ENCODE measurements at places on chromosomes 7 and 10. TPM values are rescaled to one million over a fixed set of nuclear protein-coding genes. Genes with fewer than 3 reads are reported as not detected.

DNA sequence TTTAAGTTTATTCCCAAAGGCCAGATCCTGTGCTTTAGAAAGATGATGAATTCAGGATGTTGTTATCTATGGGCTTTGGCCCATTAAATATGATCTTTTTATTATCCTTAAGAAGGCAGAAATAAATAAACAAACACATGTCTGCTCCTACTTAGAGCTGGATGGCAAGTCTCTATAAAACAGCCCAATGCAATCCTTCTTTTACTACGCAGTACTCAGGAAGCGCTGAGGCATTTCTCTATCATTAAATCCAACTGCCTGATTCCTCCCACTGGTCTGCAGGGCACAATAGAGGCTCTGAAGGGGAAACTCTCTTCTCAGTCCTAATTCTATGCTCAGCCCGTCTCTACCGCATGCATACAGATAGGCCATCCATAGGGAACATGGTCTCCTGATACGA, 144.5 kb upstream of the TMEM72 start:
- no peak for DNase-seq
- no peak overlapping the region for H3K27ac ChIP-seq
- no peak overlapping the region for H3K4me3 ChIP-seq
- H3K4me1 ChIP-seq: no peaks in the 10 kb centered on the region
- no peaks in the 10 kb centered on the region for H3K27me3 ChIP-seq

GRCh38 chr10:79131836-79132631, 63.3 kb downstream of the ZMIZ1 start:
- H3K4me1 ChIP-seq: peaks cover 59% of the 10 kb centered on the region
- no peak overlapping the region for H3K4me3 ChIP-seq
- no peaks in the 10 kb centered on the region for H3K36me3 ChIP-seq
- H3K27me3 ChIP-seq: no peaks in the 10 kb centered on the region
- H3K27ac ChIP-seq: no peak overlapping the region
- no peak for DNase-seq

GRCh38 chr10:22679608-22680007, 34.8 kb downstream of the PIP4K2A start:
- no peak overlapping the region for H3K27ac ChIP-seq
- H3K36me3 ChIP-seq: no peaks in the 10 kb centered on the region
- no peak for DNase-seq
- H3K4me3 ChIP-seq: no peak overlapping the region
- H3K27me3 ChIP-seq: no peaks in the 10 kb centered on the region

Gene OPN1SW
- not detected for polyA plus RNA-seq

Gene PPP1R9A
- 3.0 TPM for polyA plus RNA-seq

Gene VSTM4
- 0.48 TPM for polyA plus RNA-seq
